ENCODE measurements at places on chromosomes 2 and 18. TPM values are rescaled to one million over a fixed set of nuclear protein-coding genes. Genes with fewer than 3 reads are reported as not detected.

GRCh38 chr2:239394978-239395377 lies 5.8 kb downstream of the HDAC4 start:
- no peak for DNase-seq

The CNDP1 gene
- total RNA-seq, result 1.4 TPM

DNA sequence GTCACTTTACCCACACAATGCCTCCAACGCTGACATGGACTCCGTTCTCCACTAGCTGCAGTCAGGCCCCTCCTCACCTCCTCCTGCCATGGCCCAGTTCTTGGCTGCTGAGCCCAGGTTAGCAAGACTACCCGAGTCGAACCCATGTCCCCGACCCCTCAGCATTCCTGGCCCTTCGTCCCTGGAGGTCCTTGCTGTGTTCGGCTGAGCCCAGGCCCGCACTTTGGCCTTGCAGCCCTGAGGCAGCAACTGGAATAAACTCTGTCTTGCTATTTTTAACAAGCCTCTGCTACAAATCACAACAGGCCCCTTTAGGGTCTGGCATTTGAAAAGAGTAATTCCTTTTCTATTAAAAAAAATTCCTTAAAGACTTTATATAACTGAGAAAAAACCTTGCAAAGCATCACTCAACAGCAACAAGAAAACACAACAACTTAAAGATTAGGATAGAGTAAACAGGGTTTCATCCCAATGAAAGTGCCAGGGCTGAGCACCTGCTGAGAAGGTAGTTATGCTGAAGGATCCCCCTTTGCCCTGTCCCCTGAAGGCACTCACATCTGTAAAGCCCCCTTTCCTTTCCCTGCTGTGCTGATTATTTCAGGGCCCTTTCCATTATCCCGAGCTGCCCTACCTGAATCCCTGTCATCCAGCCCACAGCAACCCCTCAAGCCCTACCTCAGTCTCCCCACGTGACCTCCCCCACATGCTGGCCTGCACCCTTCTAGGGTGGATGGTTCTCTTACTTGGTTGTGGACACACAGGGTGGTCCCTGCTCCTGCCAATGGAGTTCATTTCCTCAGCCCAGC lies 120.0 kb upstream of the SNTG2 start:
- DNase-seq, result no peak

The HOXD9 gene
- total RNA-seq, result 36.5 TPM

The PTPRN gene
- not detected for total RNA-seq

GRCh38 chr18:56570978-56571377 lies 67.4 kb downstream of the TXNL1 start:
- no peak for DNase-seq

- peak; percentile 72 for DNase-seq
Observed at GRCh38 chr2:233449081-233449901, 95.0 kb downstream of the DGKD start.

- DNase-seq, result no peak
Observed at GRCh38 chr2:117760916-117761315, 53.6 kb upstream of the DDX18 start.

GRCh38 chr2:100253786-100254185 lies 68.5 kb downstream of the LONRF2 start:
- no peak for DNase-seq
